ENCODE measurements at places on chromosomes 11 and 22. TPM values are rescaled to one million over a fixed set of nuclear protein-coding genes. Genes with fewer than 3 reads are reported as not detected.
A peak's percentile ranks its signal among the peaks of the same experiment; 100 is the strongest.

The SLCO2B1 gene
- 0.37 TPM for total RNA-seq

The OR4D6 gene
- not detected for total RNA-seq

The SCGB1A1 gene
- total RNA-seq, result not detected

The OR52I2 gene
- not detected for total RNA-seq

DNA sequence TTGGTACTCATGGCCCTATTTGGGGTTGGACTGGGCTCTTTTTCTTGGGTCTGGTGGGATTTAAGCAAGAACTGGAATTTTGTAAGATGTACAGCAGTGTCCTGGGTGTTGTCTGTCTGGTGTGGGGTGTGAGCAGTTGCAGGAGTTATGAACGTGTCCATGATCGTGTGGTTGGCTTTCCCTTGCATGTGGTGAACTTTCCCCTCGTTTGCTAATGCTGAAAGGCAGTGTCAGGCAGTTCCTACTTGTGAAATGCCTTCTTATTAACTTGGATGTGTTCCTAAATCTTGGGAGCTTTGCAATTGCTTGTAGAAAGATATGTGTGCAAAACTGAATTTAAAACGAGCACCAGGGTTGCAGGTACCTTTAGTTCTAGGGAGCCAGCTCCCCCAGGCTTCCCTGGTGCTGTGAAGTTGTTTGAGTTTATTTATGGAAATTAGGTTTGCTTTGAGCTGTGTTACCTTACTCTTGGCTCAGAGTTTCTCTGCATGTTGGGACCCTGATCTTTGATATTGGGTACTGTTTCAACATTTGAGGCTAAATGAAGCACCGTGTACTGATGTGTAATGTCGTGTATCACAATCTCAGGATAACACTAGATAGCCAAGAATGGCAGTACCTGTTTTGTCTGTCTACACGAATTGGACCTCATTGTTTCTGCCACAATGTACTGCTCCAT, 35.8 kb upstream of the HSD17B12 start:
- DNase-seq, result no peak

GRCh38 chr22:17749605-17750395, 24.5 kb downstream of the BID start:
- DNase-seq, result no peak

The SLC25A22 gene
- 45.9 TPM for total RNA-seq

The LRRC32 gene
- 0.82 TPM for total RNA-seq

The DRAP1 gene
- 190 TPM for total RNA-seq

The RBM14 gene
- total RNA-seq, result 140 TPM

GRCh38 chr22:20058989-20059770, 20.9 kb upstream of the DGCR8 start:
- DNase-seq, result no peak

GRCh38 chr11:101224221-101224620, 94.6 kb upstream of the PGR start:
- no peak for DNase-seq

- no peak for DNase-seq
Measured at GRCh38 chr11:2258501-2259465, 11.6 kb downstream of the ASCL2 start.

GRCh38 chr22:27238935-27239510, 562.5 kb downstream of the MN1 start:
- no peak for DNase-seq

DNA sequence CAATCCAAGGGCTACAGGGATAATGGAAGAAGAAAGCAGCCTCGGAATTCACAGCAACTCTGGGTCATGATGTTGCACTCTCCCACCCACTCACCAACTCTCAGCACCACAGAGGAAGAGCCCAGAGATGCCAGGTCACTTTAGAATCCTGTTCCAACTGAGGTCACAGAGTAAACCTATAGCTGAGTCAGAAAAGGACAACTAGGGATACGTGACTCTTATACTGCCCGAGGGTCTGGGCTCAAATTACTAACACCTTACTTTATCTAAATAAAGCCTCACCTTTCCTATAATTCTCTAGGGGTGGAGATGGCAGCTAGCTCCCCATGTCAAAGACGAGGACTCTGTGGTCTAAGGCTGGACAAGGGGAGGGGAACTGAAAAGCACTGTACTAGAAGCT, 24.6 kb downstream of the IL18BP start:
- no peak for DNase-seq

DNA sequence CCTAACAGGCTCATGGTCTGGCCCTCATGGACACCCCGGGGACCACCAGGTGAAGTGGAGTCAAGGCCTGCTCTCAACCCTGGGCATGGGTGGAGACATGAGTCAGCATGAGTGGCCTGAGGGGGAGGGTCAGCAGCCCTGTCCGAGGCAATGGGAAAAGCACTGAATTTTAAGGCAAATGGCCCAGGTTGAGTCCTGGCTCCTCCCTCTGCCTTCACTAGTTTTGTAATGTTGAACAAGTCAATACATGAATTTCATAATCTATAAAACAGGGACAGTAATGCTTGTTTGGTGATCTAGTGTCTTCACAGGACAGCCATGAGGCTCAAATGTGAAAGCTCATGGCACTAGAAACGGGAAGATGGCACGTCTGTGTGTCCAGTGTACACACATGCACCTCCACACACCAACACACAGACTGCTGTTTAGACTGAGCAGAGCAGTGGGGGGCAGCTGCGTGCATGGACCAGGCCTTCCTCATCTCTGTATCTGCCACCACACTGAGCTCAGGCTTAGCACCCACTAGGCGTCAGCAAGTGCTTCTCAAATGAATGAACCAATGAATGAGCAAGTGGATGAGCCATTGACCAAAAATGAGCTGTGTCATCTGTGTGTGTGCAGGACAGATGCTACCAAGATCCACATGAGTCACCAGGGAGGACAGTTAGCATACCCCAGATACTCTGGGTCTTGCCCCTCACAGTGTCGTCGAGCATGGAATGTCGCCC, 63.4 kb downstream of the NRXN2 start:
- no peak for DNase-seq

The PRR5 gene
- 30.6 TPM for total RNA-seq

DNA sequence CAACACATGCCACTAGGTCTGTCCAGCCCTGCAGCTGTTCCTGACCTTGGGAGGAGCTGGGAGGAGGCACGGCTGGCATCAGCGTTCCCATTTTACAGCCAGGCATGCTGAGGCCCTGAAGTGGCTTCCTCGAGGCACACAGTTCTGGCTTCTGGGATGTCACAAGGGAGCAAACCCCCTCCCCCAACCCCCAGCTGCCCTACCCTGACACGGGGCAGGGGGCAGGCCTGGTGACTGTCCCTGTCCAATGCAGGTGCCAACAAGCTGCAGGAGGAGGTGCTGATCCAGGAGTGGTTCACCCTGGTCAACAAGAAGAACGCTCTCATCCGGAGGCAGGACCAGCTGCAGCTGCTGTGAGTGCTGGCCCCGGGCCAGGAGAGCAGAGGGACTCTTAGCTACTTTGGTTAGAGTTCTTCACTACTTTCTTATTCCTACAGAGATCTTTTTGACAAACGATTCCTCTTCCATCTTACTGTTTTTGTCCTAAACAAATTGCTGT, 5.3 kb downstream of the KCNK7 start:
- DNase-seq, result no peak

GRCh38 chr11:32584921-32585320, 1.3 kb downstream of the EIF3M start:
- DNase-seq, result no peak

The CYB5R2 gene
- 0.82 TPM for total RNA-seq

DNA sequence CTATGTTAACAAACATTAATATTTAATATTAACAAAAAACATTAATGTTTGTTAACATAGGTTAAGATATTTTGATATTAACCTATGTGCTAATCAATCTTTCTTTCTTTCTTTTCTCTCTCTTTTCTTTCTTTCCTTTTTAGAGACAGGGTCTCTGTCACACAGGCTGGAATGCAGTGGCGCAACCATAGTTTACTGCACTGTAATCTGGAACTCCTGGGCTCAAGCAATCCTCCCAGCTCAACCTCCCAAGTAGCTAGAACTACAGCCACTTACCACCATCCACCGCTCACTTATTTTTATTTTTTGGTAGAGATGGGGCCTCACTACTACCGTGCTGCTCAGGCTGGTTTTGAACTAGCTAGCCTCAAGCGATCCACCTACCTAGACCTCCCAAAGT, 13.2 kb downstream of the SIK3 start:
- no peak for DNase-seq

- peak; percentile 67 for DNase-seq
Measured at GRCh38 chr11:116732271-116733042, 40.3 kb downstream of the BUD13 start.

The IL18BP gene
- 16.5 TPM for total RNA-seq

DNA sequence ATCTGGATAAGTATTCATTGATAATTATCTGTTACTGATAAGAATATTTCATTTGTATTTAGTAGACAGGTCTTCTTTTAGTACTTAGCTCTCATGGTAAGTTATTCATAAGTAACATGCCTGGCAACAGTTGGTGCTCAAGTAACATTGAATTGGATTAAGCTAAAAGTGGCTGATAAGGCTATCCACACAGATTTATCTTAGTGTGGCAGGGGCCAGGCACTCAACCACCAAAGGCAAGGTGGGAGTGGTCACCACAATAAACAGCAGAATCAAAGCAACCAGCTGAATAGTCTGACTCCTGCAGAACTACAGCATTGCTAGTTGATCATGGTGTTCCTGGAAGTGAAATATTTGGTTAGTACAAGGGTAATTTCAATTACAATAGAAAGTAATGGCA, 33.0 kb upstream of the NARS2 start:
- no peak for DNase-seq

DNA sequence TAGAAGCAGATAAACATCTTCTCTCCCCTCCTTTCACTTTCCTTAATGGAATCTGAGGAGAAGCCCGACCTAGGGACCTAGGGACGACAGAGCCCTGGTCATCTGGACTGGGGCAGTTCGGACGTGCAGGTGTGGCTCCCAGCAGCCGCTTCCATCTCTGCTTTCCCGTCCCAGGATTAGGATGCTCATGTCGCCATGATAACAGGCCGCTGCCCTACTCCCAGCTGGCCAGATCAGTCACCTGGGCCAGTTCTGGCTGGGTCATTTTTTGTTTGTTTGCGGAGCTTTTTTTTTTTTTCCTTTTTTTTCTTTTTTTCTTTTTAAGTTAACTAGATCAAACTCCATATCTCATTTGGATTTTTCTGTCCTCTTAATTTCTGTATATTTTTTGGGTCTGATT, 166.3 kb upstream of the TTC12 start:
- DNase-seq, result no peak

The MEI1 gene
- 54.6 TPM for total RNA-seq

The CFAP300 gene
- not detected for total RNA-seq

The RAB3IL1 gene
- not detected for total RNA-seq

The GPR83 gene
- total RNA-seq, result 0.06 TPM

DNA sequence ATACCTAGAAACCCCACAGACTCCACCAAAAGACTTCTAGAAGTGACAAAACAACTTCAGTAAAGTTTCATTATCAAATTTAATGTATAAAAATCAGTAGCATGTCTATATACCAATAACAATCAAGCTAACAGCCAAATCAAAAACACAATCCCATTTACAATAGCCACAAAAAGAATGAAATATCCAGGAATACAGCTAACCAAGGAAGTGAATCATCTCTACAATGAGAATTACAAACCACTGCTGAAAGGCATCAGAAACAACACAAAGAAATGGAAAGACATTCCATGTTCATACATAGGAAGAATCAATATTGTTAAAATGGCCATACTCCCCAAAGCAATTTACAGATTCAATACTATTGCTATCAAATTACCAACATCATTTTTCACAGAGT, 46.0 kb downstream of the PRCP start:
- no peak for DNase-seq

All from activated CD4-positive, alpha-beta T cell treated with anti-CD3 and anti-CD28 coated beads, Interleukin-2, amount 10 ng/mL, durations not matched to agents 7 days and 5 days (primary cell).